CMK (cell line): ENCODE measurements at places on chromosomes 5 and 9.

DNA sequence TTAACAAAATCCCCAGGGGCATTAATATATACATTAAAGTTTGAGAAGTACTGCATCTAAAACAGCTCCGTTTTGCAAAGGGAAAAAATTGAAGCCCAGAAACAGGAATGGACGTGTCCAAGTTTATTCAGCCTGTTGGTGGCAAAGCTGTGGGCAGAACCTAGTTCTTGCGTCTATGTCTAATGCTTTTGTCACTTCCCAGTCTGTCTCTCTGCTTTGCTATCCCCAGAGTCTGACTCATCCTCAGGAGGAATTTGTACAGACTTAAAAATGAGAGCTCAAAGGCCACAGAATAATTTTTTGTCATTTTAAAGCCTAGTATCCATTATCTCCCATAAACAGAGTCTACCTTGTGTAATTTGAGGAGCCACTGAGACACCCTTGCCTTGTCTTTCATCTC is 330.9 kb upstream of the GRIA1 start:
- DNase-seq = no peak

- no peak for DNase-seq
Observed at GRCh38 chr5:7385681-7386080, 10.3 kb upstream of the ADCY2 start.

- DNase-seq = no peak
Observed at GRCh38 chr9:81566074-81566698, 123.2 kb downstream of the TLE1 start.

DNA sequence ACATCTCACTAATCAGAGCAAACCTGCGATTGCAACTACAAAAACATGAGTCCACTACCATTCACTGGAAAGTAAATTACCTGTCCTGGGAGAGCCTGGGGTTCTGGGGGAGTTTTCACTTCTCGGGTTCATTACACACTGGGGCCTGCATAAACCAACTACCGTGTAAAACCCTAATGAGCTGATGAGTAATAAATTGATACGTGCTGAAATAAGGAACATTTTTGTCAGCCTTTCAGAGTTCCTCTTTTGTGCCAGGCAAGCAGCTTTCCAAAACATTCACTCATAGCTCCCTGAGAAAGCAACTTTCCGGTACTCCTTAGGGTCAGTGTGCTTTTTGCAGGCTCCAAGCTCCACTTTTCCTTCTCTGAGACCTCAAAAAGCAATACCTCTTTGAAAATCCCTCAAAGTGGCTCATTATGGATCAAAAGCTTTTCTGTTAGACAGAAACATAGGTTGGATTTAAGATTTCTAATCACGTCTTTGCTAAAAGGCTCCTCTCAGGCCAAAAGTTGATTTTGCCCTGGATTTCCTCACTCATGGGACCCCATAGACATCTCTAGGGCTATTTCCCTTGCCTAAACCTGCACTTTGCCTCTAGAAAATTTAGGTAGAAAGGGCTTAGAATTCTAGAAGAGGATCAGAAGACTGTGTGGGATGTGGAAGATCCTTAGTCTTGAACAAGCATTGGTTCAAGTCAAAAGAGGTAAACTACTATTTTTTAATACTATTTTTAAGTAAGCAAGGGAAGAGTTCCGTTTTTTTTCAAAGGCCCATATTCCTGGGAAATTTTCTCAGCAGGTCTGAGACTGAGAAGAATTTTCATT is 74.8 kb downstream of the ST8SIA4 start:
- DNase-seq = no peak

- no peak for DNase-seq
Observed at GRCh38 chr5:58383448-58383847, 76.4 kb downstream of the PLK2 start.

- DNase-seq = no peak
Observed at GRCh38 chr9:124346347-124347163, 68.7 kb downstream of the PSMB7 start.

GRCh38 chr5:107661038-107661649 is 9.6 kb downstream of the EFNA5 start:
- no peak for DNase-seq

DNA sequence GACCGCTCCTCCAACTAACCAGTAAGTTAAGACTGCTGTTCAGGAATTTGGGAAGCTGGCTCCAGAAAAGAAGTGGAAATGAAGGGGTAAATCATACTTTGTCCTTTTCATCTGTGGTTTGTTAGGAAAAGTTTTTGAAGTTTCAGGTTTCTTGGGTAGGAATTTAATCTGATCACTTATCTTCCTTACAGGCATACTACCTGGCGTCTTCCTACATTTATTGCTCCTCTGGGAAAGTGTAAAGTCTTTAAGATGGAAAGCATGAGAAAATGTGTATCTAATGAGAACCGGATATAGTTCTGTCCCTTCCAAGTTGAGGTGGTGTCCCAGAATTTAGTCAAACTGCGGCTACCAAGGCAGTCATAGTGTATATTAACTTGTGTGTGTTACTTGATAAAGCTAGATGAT is 1.3 kb downstream of the RASA1 start:
- DNase-seq = no peak

DNA sequence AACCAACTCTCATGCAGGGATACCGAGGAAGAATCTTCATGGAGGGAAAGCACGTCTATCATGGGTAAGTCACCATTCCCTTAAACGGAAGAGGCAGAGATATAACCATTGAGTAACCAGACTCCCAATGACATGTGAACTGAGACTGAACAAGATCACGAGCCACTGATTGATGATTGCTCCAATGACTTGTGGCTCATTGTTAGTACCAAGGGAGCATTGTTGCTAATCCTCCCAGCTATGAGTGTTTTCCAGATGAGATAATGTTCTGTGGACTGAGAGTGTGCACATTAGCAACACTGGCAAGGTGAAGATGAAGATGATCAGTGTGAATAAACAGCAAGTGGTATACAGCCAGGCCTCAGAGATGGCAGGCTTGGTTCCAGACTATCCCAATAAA is 219.2 kb upstream of the MAP3K1 start:
- no peak for DNase-seq

GRCh38 chr5:35030426-35031100 is 17.2 kb downstream of the AGXT2 start:
- DNase-seq = no peak
